Body of pancreas (tissue), 4 donors: ENCODE measurements at places on chromosomes 12 and 14. TPM values are rescaled to one million over a fixed set of nuclear protein-coding genes. Genes with fewer than 3 reads are reported as not detected.

- peak; percentile 36 for DNase-seq
Observed at GRCh38 chr14:106691601-106692291, 1165.4 kb downstream of the TMEM121 start.

DNA sequence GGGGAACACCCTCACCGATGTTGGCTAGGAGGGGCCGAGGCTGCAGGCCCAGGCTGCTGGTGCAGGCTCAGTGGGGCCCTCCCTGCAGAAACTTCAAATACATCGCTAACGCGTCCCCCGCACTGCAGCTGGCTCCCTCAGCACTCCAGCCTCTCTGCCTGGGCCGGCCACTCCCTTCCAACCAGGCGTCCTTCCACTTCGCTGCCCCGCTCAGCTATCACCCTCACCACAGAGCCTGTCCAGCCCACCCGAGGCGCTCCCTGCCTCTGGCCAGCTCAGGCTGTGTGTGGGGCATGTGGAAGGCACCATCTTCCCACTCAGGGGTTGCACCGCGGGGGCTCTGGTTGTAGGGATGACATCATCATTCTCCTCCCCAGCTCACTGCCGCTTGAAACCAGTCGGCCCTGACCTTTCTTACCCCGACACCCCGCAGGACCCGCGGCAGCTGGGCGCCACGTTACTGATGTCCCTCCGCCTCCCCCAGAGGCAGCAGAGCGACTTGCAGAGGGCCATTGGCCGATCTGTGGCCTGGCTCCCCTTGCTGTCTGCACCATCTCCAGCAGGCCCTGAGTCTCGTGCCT, 199.9 kb upstream of the RTL1 start:
- DNase-seq = no peak

GRCh38 chr14:87916103-87916885, 76.7 kb downstream of the GALC start:
- no peak for DNase-seq

GRCh38 chr12:14261861-14262260, 103.6 kb upstream of the ATF7IP start:
- DNase-seq = no peak

DNA sequence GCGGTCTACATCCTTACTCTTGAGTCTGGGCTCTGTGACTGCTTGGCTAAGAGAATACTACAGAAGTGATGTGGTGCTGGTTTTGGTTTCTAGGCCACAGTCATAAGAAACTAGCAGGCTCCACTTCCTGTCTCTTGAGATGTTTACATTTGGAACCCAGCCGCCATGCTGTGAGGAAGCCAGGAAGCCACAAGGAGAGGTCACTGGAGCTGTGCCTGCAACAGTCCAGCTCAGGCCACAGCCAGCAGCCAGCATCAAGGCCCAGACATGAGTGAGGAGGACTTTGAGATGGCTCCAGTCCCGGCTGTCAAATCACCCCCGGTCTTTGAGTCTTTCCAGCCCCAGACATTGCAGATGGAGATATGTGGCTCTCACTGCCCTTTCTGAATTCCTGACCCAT, 12.9 kb upstream of the FAM181A start:
- peak; percentile 20 for DNase-seq

DNA sequence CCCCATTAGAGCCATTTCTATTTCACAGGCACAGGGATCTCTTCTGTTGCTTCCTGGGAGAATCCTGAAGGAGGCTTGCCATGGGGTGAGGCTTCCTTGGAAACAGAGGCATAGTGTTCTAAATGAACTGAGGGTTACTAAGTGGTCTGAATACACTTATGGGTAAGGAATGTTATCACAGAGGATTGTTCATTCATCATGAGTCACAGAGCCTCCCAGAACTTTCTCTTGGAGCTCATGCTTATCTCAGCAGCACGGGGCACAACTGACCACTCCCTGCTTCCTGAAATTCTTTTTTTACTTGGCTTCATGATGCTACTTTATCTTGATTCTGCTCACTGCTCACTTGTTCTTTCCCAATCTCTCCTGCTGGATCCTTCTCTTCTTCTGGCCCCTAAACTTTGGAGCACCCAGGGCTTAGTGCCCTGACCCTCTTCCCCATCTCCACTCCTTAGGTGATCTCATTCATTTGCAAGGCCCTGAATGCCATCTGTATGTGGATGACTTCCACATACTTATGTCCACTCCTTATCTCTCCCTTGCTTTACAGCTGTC, 57.9 kb downstream of the ANO6 start:
- DNase-seq = no peak

DNA sequence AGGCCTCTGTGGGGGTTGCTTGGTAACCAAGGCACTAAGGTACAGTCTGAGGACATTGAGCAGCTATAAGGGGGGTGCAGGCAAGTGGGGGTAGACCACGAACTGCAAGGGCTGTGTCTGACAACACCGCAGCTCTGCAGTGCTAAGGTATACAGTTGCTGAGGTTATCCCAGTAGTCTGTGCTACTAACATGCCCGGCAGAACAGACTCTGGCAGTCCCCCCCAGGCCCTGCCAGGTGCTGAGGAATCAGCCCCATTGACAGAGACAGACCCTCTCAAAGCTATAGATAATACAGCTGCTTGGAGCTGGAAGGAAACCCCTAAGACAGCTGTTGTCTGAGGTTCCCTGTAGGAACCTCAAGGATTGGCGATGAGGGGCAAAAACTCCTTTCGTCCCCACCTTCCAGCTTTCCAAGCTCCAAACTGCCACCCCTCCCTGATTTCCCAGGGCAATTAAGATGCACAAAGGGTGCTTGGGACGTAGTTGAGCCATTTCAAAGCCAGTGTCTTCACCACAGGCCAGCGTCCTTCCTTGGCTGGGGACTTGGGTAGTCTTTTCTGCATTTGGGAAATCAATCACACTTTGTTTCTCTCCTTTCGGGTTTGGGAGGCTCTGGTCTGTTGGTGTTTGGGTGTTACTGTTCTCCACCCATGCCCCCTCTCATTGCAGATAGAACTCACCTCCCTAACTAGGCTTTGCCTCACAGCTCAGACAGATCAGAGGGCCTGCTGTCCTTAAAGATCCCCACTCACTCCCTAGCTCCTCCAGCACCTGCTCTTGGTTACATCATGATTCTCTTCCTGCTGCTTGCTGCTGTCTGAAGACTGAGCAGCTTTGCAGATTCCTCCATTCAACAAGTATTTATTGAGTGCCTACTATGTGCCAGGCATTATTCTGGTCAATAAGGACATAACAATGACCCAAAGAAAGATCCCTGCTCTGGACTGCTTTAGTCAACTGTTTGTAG, 2.0 kb upstream of the MYH7 start:
- DNase-seq = no peak

- no peak for DNase-seq
Observed at GRCh38 chr12:70756118-70756517, 118.9 kb upstream of the PTPRB start.

GRCh38 chr14:22898302-22899090, 15.5 kb downstream of the REM2 start:
- DNase-seq = no peak

DNA sequence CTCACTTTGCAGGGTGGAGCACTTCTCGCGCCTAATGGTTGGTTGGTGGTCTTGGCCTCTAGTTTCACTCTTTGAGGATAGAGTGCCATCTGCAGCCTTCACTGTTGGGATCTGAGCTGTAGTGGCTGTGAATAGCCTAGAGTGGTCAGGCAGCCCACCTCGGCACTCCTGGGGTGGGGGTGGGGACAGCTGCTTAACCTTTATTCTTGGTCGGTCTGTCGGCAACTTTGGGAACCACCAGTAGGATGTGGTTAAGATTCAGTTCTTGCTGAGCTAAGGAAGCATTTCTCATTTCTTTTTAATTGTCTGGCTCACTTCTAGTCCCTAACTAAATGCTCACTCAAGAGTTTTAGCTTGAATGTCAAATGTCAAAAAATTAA, 21.1 kb downstream of the TMBIM6 start:
- DNase-seq = no peak

- no peak for DNase-seq
Observed at GRCh38 chr12:97561619-97562290, 99.2 kb downstream of the RMST start.

GRCh38 chr14:32980178-32980901, 41.7 kb downstream of the NPAS3 start:
- DNase-seq = no peak

DNA sequence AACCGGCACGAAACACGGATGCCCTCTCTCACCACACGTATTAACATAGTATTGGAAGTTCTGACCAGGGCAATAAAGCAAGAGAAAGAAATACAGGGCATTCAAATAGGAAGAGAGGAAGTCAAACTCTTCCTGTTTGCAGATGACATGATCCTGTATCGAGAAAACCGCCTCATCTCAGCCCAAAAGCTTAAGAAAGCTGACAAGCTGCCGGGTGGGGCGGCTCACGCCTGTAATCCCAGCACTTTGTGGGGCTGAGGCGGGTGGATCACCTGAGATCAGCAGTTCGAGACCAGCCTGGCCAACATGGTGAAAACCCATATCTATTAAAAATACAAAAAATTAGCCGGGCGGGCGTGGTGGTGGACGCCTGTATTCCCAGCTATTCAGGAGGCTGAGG, 17.7 kb downstream of the OR6S1 start:
- no peak for DNase-seq

DNA sequence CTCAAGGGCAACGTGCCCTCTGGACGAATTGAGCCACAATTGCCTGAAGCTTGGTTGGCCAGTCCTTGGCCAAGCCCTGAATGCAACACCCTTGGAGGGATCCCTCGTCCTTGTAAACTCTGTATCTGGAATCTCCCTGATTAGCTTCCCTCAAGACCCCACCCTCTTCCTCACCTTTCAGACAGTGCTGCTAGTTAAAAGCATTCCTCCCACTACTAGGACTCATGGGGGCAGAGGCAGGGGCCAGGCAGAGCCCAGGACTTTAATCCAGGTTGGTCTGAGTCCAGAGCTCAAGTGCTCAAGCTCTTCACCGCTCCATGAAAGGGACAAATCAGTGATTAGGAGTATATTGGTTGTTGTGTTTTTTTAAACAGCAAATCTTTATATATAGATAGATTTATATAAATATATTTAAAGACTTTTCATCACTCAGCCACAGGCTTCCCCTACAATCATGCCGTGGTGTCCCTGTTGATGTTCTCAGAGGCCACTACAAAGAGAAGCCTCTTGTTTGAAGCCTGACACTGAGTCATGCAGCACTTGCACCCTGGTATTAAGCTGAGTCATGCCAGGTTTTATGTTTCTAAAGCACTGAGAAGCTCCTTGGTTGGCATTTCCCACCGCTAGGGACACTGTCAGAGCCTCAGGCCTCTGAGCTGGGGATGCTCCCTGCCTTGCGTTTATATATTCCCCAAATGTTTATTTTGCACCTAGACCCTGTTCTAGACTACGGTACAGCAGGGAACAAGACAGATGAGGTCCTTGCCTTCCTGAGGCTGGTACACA, 53.8 kb upstream of the GSC start:
- DNase-seq = no peak

DNA sequence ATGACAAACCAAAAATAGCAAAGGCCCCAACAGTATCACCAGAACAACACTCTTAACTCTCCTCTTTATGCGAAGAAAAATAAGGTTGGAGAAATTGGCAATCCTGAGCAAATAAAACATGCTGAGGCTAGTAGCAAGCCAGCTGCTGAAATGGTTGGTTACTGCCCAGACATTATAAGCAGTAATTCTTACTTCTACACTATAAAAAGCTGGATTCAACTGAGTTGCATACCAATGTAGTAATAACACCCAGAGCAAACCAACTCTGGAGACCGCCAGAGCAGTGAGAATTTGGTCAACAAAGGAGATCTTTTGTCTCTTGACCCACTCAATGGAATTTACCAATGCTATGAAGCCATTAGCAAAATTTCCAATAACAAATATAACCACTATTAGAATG, 628 bp downstream of the TAS2R30 start:
- DNase-seq = no peak

- no peak for DNase-seq
Observed at GRCh38 chr12:93274937-93275336, 102.8 kb upstream of the NUDT4 start.

GRCh38 chr14:101369194-101369915, 191.9 kb upstream of the DIO3 start:
- DNase-seq = no peak

- no peak for DNase-seq
Observed at GRCh38 chr12:50918584-50919316, 33.6 kb upstream of the HIGD1C start.

DNA sequence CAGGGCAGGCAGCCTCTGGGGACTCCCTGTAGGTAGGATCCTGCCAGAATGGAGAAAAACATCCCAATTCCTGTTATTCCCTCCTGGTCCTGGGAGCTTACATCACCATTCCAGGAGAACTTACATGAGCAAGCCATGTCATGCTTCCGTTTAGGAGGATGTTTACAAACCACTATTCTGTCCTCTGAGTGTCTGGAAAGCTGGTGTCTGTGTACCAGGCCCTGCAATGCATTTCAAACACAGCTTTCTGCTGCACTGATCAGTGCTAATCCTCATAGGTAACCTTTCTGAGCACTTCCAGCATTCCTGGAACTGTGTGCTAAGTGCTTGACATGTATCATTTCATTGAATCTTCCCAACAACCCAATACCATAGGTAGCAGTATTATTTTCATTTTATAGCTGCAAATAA, 19.8 kb upstream of the MAP1LC3B2 start:
- DNase-seq = no peak

GSC gene
- 1.0 TPM for total RNA-seq

PRH2 gene
- total RNA-seq = not detected

KRT75 gene
- not detected for total RNA-seq

TMEM119 gene
- total RNA-seq = 6.5 TPM

POTEM gene
- not detected for total RNA-seq

KRT8 gene
- total RNA-seq = 394 TPM

TMPRSS12 gene
- not detected for total RNA-seq

GON7 gene
- 11.2 TPM for total RNA-seq

KIF5A gene
- 1.3 TPM for total RNA-seq

APOF gene
- total RNA-seq = not detected

TPPP2 gene
- not detected for total RNA-seq

DCD gene
- not detected for total RNA-seq

TULP3 gene
- 7.8 TPM for total RNA-seq

PTGER2 gene
- not detected for total RNA-seq
